ENCODE measurements at places on chromosomes 16 and 17. TPM values are rescaled to one million over a fixed set of nuclear protein-coding genes. Genes with fewer than 3 reads are reported as not detected.

The NPIPB9 gene
- 2.5 TPM for total RNA-seq

DNA sequence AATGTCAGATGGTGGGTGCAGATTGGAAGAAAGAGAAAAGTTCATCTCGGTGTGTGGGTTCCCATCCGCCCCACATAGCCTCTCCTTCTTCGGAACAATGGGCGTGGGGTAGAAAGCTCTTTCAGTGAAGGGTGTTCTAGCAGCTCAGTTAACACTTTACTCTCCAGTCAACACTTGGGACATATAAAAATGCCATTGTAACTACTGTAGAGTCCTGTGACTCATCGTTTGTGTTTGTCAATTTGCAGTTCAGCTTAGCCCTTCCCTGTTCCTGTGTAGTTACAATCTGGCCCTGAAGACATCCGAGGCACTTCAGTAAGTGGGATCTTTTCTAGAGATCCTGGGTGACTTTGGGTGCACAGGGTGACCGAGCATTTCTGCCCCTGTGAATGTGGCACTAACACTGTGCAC lies 11.5 kb upstream of the CLEC18C start:
- H3K4me1 ChIP-seq, result no peaks in the 10 kb centered on the region
- no peak for DNase-seq

DNA sequence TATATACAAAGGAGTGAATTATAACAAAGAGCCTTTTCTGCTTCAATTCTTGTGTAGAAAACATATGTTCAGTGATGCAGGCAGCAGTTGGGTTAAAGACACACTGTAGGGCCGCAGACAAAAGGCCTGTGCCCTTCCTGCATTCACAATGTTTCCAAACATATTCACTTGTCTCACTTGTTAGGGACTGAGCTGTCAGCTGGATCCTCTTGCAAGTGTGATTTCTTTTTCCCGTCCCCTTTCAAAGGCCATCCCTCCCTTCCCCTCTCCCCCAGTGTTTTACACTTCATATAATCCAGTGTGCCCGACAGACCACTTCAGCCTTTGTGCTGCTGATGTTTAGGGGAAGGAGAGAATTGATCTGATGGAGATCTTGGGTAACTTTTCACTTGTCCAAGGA lies 217.0 kb downstream of the FTO start:
- no peak overlapping the region for H3K27ac ChIP-seq
- no peaks in the 10 kb centered on the region for H3K27me3 ChIP-seq
- no peak for DNase-seq
- no peaks in the 10 kb centered on the region for H3K4me1 ChIP-seq
- H3K4me3 ChIP-seq, result no peak overlapping the region

- H3K27me3 ChIP-seq, result no peaks in the 10 kb centered on the region
- no peaks in the 10 kb centered on the region for H3K4me1 ChIP-seq
- peaks cover 14% of the 10 kb centered on the region for H3K36me3 ChIP-seq
- no peak overlapping the region for H3K27ac ChIP-seq
Measured at GRCh38 chr17:49399995-49400394, 14.7 kb downstream of the PHB1 start.

The DNASE1L2 gene
- total RNA-seq, result 0.65 TPM

The IKZF3 gene
- 1.1 TPM for total RNA-seq

The NOD2 gene
- total RNA-seq, result 0.08 TPM

The DUXB gene
- not detected for total RNA-seq

- no peak overlapping the region for H3K27ac ChIP-seq
- DNase-seq, result no peak
- H3K4me3 ChIP-seq, result no peak overlapping the region
- H3K4me1 ChIP-seq, result peaks cover 54% of the 10 kb centered on the region
- H3K27me3 ChIP-seq, result no peaks in the 10 kb centered on the region
Measured at GRCh38 chr17:38877130-38877851, 7.4 kb downstream of the LASP1 start.

GRCh38 chr16:17431968-17432625 lies 38.7 kb downstream of the XYLT1 start:
- H3K27me3 ChIP-seq, result no peaks in the 10 kb centered on the region
- H3K4me1 ChIP-seq, result no peaks in the 10 kb centered on the region
- no peaks in the 10 kb centered on the region for H3K36me3 ChIP-seq

The NOS2 gene
- total RNA-seq, result 0.13 TPM

All from pancreas (tissue), 10 donors.